ENCODE measurements at places on chromosomes 1 and 21.

DNA sequence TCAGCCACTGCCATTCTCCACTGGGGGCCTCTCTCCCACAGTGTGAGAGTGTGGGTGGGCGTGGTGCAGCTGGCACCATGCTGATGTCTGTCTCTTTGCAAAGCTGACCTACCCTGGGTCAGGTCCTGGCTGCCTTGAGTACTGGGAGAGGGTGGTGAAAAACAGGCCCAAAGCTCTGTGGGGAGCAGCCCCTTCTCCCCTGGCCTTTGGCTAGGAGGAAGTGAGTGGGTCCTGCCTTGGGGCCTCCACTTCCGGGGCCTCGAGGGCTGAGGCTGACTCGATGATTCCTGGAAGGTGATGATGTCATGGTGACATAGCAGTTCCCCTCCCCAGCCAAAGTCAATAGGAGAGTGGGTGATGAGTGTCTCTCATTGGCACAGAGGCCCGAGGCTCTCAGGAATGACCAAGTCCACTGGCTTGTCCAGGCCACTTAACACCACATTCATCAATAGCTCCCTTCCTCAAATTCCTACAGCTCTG is 53.0 kb downstream of the IER5 start:
- no peak for DNase-seq

DNA sequence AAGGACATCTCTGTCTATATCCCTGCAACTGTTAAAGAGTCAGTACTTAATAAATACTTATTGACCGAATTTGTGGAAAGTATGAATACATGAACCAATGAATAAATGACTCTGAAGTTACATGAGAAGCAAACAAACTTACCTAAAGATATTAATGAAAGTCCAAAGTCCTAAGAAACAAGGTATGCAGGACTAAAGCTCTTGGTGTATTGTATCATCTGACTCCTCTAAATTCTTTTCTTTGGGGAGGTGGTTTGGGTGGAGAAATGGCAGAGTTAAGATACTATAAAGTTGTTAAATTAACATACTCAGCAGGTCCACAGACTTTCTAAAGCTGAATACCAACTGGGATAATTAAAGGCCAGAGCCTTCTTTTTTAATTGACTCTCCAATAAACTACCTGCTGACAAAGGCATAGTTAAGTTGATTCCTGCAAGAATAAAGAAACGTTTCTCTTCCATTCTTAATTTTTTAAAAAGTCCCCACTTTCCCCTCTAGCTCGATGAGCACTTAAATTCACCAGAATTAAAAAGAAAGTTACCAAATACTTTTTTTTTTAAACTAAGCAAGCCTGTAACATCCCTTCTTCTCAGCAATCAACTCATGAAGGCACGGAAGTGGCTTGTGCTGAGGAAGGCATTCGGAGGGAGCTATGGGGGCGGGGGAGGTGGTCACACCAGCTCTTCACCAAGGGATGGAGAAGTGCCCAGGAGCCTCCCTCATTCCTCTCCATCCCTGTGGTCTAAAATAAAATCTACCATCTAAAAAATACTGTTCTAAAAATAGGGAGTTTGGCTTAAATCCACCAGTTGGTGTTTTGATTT is 61.1 kb downstream of the GADD45A start:
- DNase-seq, result no peak

GRCh38 chr1:105485207-105485606 is 1571.3 kb upstream of the PRMT6 start:
- no peak for DNase-seq

GRCh38 chr21:16377120-16377658 is 647.4 kb downstream of the USP25 start:
- DNase-seq, result no peak
